Effector memory CD4-positive, alpha-beta T cell (primary cell): ENCODE measurements at places on chromosomes 3 and 15.

DNA sequence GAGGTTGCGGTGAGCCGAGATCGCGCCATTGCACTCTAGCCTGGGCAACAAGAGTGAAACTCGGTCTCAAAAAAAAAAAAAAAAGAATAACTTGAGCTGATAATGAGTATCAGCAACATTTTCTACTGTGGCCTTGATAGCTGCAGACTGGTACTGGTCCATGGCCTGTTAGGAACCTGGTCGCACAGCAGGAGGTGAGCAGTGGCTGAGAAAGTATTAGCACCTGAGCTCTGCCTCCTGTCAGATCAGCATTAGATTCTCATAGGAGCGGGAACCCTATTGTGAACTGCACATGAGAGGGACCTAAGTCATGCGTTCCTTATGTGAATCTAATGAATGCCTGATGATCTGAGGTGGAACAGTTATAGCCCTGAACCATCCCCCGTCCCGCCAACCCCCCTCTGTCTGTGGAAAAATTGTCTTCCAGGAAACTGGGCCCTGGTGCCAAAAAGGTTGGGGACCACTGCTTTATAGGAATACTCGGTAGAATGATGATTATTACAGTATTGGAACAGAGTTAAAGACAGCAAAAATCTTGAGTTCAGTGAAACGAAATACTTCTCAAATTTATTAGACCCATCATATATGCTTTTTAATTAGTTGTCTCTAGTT, 126.0 kb downstream of the ZNF609 start:
- DNase-seq, result no peak

- no peak for DNase-seq
Observed at GRCh38 chr3:194422188-194422587, 23.1 kb upstream of the GP5 start.

GRCh38 chr3:102057781-102058421, 208.6 kb downstream of the NFKBIZ start:
- DNase-seq, result no peak

- DNase-seq, result no peak
Observed at GRCh38 chr3:128448491-128448890, 18.2 kb downstream of the DNAJB8 start.

DNA sequence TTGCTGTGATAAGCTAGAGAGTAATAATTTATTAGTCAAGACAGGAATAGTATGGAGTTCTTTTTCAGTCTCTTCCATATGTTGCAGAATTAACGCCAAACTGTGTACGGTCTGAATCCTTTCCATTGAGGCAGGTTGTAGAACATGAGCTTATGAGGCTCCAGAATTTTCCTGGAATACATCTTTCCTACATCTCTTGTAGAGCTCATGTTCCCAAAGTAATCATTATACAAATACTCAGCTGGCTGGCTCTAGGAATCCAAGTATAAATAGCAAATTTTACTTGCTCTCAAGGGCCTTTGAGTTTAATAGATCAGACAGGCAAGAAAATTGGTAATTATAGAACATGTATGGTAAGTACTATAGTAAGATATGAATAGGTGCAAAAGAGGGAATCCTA, 419.4 kb downstream of the RBMS3 start:
- no peak for DNase-seq

GRCh38 chr15:62109437-62109836, 42.7 kb downstream of the C2CD4A start:
- DNase-seq, result no peak

- no peak for DNase-seq
Observed at GRCh38 chr3:37453393-37454389, 279.3 kb upstream of the LRRFIP2 start.

- DNase-seq, result no peak
Observed at GRCh38 chr3:127543441-127543840, 47.1 kb downstream of the TPRA1 start.

DNA sequence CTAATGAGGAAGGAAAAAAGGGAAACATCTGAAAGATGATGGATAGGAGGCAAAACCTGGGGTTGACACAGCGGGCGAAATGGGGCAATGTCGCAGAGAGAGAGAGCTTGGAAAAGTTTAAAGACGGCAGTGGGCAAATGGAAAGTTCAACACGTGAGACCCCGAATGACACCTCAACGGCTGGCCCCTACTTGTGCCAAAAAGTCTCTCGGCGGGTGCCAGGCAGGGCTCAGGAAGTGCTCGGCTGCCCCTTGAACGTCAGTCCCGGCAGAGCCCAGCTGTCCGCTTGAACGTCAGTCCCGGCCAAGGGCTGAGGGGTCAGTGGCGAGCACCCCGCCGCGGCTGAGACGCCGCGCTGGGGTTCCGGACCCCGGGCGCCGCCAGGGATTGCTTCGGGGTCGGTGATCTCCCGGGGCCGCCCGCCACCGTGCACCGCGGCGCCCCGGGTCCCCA, 658 bp downstream of the EOGT start:
- DNase-seq, result no peak

DNA sequence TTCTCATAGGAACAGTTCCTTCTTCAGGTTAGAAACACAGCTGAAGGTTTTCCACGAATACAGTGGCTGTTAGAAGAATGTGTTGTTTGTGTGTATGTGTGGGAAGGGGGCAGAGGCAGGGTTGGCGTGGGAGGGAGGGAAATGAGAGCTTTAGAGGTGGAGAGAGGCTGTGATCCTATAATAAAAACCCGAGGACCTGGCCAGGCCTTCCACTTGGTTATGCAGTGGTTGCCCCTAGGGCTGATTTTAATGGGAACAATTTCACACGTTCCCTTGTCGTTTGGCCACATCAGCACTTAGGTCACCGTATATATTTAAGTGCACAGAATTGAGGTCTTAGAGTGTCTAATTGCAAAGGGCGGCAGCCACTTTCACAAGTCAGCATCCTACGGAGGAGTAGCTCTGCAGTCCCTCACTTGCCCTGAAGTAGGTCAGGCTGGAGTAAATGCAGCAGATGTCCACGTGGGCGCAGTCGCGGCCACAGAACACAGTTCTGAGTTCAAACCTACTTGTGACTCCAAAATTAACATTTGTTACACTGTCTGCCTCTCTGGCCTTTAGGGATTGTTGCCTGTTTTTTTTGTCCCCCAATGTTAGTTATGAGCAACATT, 85.6 kb downstream of the PDCD6IP start:
- no peak for DNase-seq

- DNase-seq, result no peak
Observed at GRCh38 chr15:36632226-36632625, 52.8 kb downstream of the CDIN1 start.

GRCh38 chr3:107416886-107417285, 39.6 kb downstream of the CCDC54 start:
- no peak for DNase-seq

GRCh38 chr3:76943058-76943457, 96.8 kb upstream of the ROBO2 start:
- no peak for DNase-seq
